ENCODE measurements at places on chromosomes 3 and 15.

- peak; percentile 17 for DNase-seq
Observed at GRCh38 chr3:69288161-69288895, 97.6 kb downstream of the FRMD4B start.

- DNase-seq = peak; percentile 97
Observed at GRCh38 chr3:78737988-78738387, 1029.8 kb downstream of the ROBO1 start.

- DNase-seq = no peak
Observed at GRCh38 chr3:17372362-17373210, 369.8 kb downstream of the TBC1D5 start.

- no peak for DNase-seq
Observed at GRCh38 chr3:98775459-98776139, 12.5 kb downstream of the ST3GAL6 start.

DNA sequence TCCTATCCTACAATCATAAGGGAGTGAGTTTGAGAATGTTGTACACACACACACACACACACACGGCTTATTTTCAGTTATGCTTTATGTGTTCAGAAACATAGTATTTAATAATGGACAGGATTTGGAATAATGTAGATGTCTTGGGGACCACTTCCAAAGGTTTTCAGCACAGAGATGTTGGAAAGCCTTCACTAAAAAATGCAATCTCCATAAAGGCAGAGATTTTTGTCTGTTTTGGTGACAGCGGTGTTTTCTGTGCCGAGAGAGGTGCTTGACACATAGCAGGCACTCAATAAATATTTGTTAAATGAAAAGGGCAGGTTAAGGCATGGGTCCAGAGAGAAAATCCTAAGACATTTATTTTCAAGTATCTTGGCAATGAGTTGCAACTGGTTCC is 428.2 kb upstream of the RGMA start:
- no peak for DNase-seq

GRCh38 chr15:101578443-101578894 is 73.7 kb downstream of the TM2D3 start:
- DNase-seq = peak; percentile 53

DNA sequence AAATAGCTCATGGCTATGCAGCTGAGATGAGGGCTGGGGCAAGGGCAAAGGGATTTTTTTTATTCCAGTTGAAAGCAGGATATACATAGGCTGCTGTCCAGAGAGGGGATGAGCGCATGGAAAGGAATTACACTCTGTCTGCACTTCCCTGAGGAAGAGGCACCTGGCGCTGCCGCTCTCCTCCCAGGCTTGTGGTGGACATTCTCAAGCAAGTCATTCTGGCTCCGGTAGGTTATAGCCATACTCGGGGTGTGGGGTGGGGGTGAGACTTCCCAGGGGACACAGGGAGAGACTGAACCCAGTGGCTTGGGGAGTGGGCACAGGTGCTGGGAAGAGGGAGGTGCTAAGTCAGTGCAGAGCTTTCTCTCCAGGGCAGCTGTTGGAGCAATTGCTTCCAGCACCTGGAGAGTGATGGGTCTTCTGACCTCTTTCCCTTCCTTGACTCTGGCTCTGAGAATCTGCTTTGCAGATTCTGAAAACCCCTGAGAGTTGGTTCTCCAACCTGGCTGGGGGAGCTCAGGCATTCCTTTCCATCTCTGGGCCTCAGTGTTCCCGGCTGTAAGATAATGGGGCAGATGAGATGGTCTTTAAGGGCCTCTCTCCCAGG is 24.3 kb downstream of the CYP8B1 start:
- DNase-seq = no peak

DNA sequence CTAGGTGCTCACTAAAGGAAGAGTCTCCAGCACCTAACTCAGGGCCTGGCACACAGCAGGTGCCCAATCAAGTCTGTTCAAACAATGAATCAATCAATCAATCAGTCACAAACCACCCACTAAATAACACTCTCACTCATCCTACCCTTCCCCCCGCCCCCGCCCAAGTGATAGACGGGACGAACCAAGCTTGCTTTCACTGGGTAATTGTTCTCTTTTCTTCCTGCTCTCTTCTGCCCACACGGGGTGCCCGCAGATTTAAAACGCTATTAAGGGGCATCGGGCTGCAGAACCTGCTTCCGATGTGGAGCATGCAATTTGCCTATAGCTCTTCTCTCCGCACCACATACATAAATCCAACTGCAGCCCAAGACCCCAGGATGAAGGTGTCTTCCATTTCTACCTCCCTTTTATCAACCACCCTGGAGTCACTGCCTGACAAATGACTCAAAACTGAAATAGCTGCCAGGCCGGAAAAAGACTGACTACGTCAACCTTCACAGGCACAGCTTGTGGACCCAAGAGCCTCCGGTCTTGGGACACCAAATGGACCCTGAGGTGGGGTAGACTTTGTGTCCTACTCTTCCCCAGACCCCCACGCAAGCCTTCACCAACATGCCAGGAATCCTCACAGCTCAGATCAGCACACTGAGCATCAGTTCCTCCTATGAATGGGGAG is 1.7 kb downstream of the KLHL25 start:
- no peak for DNase-seq

GRCh38 chr3:125087768-125088391 is 32.1 kb upstream of the HEG1 start:
- DNase-seq = no peak

GRCh38 chr15:35966781-35967180 is 420.8 kb upstream of the DPH6 start:
- peak; percentile 6 for DNase-seq

DNA sequence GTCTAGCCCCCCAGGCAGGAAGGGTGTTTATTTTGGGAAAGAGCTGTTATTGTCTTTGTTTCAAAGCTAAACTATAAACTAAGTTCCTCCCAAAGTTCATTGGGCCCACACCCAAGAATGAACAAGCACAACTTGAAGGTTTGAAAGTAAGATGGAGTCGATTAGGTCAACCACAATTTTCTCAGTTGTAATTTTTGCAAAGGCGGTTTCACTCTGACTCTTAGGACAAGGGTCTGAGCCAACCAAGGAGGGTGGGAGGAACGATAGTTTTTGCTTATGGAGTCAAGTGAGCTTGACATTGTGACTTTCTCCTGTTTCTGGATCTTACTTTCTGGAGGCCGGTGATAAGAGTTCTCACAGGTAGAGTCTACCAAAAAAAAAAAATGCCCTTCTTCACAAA is 5.8 kb upstream of the ZNF770 start:
- no peak for DNase-seq

GRCh38 chr3:158562674-158563073 is 8.3 kb upstream of the MLF1 start:
- no peak for DNase-seq

GRCh38 chr3:156602424-156602823 is 47.5 kb upstream of the SSR3 start:
- no peak for DNase-seq

DNA sequence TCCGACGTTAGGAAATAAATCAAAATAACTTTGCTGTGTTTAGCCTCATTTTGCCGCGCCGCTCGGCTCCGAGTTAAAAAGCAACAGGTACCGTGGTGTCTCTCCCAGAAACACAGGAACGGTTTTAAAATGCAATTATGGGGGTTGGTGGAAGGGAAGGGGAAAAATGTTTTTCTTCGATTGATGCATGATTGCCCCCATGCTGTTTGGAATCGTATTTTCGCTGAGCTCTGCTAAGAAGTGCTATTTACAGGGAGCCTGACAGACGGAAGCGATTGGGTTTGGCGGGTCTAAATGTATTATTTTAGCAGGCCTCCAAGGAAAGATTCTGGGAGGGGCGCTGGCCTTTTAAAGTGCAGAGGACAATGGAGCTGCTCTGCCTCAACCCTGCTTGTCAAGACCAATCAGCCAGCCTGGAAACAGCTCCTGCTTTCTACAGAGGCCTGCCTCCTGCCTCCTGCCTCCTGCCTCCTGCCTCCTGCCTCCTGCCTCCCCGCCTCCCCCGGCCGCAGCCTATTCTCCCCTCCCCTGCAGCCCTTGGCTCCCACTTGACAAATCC is 156.7 kb upstream of the TLE3 start:
- DNase-seq = no peak

DNA sequence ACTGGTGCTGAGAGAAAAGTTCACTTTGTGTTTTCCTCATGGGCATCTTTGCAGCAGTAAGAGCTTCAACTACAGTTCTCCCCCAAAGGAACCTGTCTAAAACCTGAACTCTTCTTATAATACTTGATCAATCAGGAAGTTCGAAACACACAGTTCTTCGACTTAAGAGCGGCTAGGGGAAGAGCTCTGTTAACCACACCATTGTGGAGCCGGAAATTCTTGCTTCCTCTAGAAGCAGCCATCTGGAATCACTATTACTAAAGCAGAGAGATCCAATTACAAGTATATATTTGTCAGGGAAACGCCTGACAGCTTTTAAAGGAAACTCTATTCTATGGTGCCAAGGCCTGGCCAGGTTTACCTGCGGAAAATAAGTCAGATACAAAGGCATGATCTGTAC is 337.3 kb upstream of the CBLB start:
- peak; percentile 67 for DNase-seq

DNA sequence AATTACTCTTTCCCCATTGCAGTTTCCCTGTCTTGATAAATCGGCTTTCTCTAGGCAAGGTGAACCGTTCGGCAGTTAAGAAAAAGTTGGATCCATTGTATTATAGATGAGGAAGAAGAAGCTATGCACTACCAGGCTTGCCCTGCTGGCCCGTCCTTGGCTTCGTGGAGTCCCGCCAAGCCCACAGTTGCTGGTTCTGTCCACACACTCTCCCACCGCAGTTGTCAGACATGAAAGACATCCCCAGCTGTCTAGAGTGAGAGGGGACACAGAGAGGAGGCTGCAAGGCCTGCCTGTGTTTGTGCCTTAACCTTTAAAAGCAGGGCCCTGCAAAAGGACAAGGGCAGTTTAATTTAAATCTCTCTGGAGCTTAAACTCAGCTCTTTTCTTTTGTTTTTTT is 47.2 kb upstream of the PLCL2 start:
- DNase-seq = no peak

GRCh38 chr3:66196633-66197032 is 24.2 kb upstream of the SLC25A26 start:
- DNase-seq = no peak

DNA sequence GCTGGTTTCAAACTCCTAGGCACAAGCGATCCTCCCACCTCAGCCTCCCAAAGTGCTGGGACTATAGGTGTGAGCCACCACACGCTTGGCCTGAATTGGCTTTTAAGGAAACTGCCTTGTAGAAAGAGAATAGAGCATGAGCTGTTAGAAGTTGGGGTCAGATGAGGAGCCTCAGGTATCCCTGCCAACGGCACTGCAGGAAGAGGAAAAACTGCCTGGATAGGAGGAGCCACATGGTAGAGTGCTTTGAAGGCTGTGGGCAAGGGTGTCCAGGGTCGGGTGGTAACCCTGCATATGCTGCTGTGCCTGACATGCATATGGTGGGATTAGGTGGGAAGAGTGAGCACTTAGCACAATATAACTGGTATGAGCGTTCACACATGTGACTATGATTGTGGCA is 55.0 kb downstream of the BSN start:
- no peak for DNase-seq

Data from NCI-H524 (cell line).